IMR-90 (cell line): ENCODE measurements at places on chromosomes 16 and 17. TPM values are rescaled to one million over a fixed set of nuclear protein-coding genes. Genes with fewer than 3 reads are reported as not detected.

GRCh38 chr16:404971-405486 lies 3.3 kb downstream of the DECR2 start:
- no peak for DNase-seq

DNA sequence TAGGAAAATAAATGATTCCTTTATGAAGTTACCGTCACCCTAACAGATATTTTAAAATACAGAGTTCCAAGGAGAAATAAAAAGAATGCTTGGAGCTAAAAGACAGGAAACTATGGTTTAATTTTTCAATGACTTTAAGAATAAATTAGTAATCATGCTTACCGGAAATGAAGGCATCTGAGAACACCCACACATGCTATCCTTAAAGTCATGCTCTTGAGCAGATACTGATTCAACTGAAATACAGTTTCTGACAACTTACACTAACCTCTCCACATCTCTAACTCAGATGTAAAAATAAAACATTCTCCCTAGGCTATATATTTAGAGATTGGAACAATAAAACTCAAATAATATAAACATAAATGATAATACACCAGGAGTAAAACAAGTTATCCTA lies 7.8 kb downstream of the PSMD12 start:
- peak; percentile 41 for DNase-seq

DNA sequence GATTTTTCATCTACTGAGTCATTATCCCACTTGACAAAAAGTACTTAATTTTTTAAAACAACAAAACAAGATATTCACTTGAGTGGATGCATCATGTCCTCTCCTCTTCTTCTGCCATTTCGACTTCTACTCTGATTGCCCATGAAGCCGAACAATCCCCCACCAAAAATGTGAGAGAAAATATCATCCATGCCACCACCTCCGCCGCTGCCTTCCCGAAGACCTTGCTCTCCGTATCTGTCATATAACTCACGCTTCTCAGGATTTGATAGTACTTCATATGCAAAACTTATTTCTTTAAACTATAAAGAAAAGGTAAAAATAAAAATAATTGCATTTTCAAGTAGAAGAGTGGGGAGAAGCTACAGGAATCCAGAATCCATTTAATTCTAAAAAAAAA lies 2.2 kb downstream of the DNAJA2 start:
- DNase-seq = no peak

GRCh38 chr17:12088035-12088434 lies 67.4 kb downstream of the MAP2K4 start:
- no peak for DNase-seq

DNA sequence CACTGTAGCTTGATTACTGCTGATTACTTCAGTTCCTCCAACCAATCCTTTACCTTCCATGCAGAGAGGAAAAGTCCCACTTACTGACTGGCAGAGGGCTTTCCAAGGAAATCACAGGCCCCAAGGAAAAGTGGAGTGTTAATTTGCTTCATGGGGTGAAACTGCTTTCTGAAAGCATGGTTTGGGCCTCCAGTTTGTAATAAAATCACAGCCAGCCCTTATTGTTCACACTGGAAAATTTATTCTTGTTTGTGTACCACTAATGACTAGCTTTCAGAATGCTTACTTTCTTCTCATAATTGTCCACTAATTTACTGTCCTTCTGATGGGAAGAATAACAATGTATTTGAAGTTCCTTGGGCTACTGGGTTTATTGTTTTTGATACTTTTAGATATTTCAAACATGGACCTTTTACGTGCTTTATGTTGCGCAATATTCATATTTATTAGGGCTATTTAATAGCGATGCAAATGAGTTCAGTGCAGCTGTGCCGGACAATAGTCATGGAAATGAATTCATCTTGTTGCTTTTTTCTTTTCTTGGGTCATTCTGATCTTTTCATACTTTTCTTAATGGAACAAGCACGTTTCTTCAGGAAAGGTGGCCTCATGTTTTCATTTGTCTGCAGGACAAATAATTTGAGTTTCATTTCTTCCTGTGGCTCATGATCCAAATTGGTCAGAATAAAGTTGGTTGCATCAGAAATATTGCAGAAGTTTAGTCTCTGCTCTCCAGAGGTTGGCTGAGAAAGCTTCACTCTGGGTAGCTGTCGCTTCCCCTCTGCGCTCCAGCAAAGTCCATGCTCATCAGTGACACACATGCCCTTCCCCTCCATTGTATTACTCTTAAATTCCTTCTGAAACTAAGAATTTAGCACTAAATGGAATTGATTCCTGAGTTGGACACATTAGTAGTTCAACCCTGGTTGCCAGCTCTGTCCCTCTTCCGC lies 128.7 kb downstream of the PRKCA start:
- DNase-seq = peak; percentile 41

GRCh38 chr17:364308-364707 lies 11.7 kb upstream of the RPH3AL start:
- no peak for DNase-seq

DNA sequence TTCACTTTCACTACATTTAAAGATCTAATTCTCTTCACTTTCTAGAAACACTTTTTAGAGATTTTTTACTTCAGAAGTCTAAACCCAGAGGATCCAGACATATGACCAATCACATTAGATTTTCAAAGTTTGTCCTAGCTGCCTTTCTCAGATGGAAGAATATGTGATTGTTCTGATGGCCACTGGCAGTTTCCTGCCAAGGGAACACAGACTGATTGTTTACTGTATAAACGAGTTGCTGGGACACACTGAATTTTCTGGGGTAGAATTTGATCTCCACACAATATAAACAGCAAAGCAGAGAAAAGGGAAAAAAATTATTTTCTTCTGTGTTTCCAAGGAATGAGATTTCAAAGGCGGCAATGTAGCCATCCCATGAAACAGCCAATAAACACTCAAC lies 480.0 kb downstream of the TOX3 start:
- no peak for DNase-seq

GRCh38 chr16:54633943-54634362 lies 296.7 kb upstream of the IRX5 start:
- DNase-seq = no peak

DNA sequence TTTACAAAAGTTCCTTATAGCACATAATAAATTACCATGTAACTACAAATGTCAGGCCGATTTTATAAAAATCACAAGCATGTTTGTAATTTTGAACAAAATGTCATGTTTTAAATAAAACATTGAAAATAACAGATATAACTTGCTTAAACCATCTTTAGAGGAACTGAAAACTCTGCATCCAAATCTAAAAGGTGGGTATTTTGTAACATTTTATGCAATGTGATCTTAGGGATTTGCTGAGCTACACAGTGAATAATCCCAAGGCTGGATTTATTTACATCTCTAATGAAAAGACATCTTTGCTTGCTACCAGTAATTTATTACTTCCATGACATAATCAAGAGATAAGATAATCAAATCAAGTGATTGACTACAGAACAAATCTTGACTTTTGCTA lies 47.5 kb downstream of the N4BP1 start:
- no peak for DNase-seq

GRCh38 chr16:9627427-9627826 lies 536.0 kb downstream of the HAPSTR1 start:
- DNase-seq = no peak

DNA sequence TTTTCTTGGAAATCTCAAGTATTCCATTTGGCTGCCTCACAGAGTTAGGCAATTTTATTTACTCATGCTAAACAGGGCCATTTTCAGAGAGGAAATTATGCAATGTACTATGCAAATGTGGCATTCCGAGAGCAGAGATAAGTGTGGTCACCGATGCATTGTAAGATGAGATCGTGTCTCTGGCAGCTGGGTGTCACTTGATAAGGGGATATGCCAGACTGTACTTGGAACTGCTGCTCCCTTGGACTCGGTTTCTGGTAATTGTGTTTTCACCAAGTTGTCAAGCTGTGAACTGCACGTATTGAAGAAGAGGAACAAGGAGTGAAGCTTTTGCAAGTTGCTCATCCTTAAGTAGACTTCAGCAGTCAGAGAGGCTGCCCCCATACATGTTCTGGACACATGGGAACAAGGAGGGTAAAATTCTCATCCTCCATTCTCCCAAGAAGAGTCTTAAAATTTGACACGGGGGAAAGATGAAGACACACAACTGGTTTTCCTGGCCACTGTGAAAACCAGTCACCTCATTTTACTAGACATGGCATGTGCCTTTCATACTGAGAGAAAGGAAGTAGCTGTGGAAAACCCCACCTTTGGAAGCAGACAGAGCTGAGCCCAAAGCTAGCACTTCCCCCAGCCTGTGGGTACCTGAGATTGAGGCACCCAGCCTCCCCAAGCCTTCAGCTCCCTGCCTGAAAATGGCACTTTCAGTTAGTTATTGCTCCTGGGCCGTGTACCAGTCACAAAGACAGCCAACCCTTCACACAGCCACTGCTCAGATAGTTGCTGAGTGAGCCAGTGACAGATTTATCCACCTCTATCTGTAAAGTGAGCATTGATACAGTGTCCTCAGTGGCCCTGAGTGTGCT lies 150.7 kb downstream of the SOCS1 start:
- peak; percentile 98 for DNase-seq

DNA sequence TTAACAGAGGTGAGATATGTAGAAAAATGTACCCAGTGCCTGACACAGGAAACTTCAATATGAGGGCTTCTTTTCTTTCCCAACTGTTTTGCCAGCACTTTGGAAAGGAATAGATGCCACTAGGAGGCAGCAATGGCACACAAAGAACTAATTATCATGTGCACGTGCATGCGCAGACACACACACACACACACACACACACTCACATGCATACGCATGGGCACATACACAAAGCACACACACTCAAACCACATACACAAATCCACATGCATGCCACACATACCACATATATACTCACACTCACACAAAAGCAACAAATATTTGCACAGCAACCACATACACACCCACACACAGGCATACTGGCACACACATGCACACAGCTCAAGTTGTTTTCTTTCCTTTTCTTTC lies 8.8 kb upstream of the CEP112 start:
- peak; percentile 83 for DNase-seq

GRCh38 chr17:50151937-50152547 lies 1.6 kb upstream of the PPP1R9B start:
- peak; percentile 87 for DNase-seq

DNA sequence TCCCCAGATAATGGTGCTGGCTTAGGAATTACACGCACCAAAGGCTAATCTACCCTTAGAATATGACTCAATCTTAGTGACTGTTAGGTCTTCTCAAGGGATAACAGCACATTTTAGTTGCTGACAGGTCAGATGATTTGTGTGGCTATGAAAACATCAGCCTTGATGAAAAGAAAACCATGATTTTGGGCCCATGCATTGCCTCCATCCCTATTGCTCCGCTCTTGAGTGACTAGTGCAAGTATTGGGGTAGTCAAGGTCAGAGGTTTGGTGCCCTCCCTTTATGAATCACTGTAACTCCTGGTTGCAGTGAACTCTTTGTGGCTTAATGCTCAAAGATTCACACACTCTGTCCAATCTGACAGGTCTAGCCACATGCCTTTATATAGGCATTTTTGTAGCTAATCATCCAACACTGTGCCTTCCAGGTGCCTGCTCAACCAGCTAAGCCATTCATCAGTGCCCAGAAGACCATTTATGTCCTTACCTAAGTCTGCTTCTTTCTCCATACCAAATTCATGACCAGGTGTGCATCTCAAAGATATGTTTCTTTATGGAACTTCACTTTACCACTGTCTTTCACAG lies 251.6 kb downstream of the KCNJ2 start:
- no peak for DNase-seq

- no peak for DNase-seq
Observed at GRCh38 chr16:47626246-47626645, 165.1 kb downstream of the PHKB start.

- no peak for DNase-seq
Observed at GRCh38 chr17:351875-352420, 659 bp downstream of the RPH3AL start.

DNA sequence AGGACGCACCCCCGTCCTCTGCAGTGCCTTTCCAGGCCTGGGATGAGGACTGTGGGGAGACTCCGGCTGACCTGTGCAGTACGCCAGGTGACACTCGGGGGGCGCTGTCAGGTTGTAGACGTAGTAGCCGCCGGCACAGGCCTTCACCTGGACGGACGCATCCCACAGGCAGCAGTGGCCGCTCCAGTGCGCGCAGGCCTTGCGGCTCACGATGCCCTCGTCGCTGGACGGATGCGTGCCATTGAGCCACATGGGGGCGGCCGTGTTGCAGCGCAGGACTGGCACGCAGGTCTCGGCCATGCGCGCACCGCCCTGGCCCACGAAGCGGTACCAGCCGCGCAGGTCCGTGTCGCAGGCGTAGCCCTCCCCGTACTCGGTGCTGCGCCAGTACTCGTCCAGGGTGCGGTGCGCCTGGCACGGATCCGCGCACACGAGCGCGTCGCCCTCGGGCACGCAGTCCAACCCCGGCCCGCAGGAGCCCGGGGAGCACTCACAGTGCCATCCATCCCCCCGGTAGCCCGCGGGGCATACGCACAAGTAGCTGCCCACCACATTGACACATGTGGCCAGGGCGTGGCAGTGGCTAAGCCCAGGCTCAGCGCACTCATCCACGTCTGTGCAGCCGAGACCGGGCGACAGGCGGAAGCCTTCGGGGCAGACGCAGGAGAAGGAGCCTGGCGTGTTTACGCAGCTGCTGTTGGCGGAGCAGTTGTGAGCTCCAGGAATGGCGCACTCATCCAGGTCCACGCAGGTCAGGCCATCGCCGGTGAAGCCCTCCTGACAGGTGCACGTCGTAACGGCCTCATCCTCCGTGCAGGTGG lies 3.9 kb downstream of the UMOD start:
- DNase-seq = no peak

GRCh38 chr17:65198653-65199382 lies 61.6 kb downstream of the RGS9 start:
- peak; percentile 69 for DNase-seq

The DNAH2 gene
- total RNA-seq = under 0.01 TPM in 2 replicates

The CCL1 gene
- not detected in 2 replicates for total RNA-seq

The TBX21 gene
- not detected in 2 replicates for total RNA-seq

The PDILT gene
- not detected in 2 replicates for total RNA-seq

The HBA1 gene
- not detected in 2 replicates for total RNA-seq

The CDH5 gene
- total RNA-seq = not detected in 2 replicates

The PROCA1 gene
- 0.28 and 0.36 TPM in 2 replicates for total RNA-seq

The TEKT5 gene
- not detected in 2 replicates for total RNA-seq

The PTX4 gene
- total RNA-seq = not detected in 2 replicates

The SLC2A4 gene
- total RNA-seq = under 0.01 TPM in 1 of 2 replicates, not detected in the other

The KIF19 gene
- not detected in 2 replicates for total RNA-seq

The MAP2K3 gene
- 23.5 and 25.0 TPM in 2 replicates for total RNA-seq
